Anterior cingulate cortex (tissue), 58 donors: ENCODE measurements at places on chromosomes 13 and 19.

DNA sequence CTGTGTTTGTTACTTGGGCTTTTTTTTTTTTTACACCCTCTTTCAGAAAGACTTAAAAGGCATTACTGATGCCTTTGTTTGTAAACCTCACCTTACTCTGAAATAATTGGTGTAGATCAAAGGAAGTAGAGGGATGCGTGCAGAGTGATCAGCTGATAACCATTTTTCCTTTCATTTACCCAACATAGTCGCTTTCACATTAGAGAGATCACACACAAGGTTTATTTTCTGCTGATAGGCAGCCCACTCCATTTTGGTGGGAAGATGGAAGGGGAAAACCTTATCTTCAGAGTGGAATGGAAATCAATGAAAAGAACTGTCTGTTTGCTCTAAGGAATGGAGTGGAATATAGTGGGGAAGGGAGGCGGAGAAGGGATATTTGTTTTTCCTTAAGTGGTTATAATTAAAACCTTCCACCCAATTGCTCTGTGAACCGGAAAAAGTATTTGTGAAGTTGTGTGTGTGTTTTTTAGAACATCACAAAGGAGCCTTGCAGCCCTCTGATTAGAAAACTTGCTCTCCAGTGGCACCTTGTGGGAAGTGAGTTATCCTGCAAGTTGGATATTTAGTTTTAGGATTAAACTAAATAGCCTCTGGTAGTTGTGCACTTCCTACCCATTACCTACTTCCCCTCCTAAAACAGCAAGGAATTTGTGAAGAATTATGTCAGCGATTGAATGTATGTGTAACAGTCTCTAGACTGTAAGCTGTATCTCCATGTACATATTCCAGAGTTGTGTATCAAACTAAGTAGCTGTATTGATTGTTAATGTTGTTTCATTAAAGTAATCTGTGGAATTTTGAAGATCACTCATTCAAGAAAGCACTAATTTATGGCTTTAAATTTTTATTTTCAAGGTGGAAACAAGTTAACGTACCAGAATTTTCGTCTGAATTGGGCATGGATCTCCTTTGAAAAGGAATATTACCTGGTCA is 76.8 kb downstream of the FREM2 start:
- no peak for DNase-seq

GRCh38 chr13:111922086-111922485 is 144.9 kb upstream of the SOX1 start:
- no peak for DNase-seq

DNA sequence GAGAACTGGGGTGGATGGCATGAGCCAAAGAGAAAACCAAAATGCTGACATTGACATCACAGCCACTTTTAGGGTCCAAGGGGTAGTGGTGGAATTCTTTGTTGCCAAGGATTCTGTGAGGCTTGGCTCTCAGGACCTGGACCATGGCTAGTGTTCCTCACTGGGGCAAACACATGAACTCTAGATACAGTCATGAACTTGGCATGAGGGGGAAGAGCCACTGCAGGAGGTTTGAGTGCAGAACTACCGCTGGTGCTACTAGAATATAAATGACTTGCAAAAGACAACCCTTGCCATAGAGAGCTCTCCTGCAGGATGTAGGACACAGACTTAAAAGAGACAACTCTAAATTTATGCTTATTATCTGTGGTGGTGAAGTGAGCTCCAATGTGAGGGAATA is 29.8 kb upstream of the FRY start:
- DNase-seq: no peak

GRCh38 chr13:48510698-48511097 is 22.2 kb downstream of the RCBTB2 start:
- no peak for DNase-seq

DNA sequence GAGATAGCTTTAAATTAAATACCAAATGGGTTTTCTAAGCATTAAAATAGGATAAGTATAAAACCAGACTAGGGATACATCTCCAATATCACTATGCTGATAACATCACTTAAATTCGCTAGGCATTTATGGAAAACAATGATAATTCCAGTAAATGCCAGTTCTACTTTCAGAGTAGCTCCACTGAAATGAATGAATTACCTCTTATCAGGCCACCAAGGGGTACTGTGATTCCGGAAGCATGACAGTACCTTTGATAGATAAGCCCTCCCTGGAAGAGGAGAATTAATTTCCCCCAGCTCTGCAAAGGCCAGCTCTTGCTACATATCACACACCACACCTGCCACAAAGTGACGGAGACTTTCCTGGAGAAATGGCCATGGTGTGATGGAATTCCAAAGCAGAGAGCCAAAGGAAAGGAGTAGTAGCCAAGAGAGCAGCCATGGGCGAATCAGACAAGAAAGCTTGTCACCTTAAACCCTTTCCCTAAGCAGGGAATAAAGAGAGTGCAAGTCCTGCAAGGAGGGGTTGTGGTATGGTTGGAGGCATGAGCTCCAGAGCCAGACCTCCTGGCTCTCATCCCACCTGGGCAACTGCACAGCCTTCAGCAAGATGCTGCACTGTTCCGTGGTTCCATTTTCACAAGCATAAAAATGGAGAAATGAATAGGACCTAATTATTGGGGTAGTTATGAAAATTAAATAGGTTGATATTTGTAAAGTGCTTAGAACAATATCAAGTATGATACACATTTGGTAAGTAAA is 423.1 kb downstream of the FGF14 start:
- no peak for DNase-seq
